ENCODE measurements at places on chromosomes 11 and 22. TPM values are rescaled to one million over a fixed set of nuclear protein-coding genes. Genes with fewer than 3 reads are reported as not detected.

DNA sequence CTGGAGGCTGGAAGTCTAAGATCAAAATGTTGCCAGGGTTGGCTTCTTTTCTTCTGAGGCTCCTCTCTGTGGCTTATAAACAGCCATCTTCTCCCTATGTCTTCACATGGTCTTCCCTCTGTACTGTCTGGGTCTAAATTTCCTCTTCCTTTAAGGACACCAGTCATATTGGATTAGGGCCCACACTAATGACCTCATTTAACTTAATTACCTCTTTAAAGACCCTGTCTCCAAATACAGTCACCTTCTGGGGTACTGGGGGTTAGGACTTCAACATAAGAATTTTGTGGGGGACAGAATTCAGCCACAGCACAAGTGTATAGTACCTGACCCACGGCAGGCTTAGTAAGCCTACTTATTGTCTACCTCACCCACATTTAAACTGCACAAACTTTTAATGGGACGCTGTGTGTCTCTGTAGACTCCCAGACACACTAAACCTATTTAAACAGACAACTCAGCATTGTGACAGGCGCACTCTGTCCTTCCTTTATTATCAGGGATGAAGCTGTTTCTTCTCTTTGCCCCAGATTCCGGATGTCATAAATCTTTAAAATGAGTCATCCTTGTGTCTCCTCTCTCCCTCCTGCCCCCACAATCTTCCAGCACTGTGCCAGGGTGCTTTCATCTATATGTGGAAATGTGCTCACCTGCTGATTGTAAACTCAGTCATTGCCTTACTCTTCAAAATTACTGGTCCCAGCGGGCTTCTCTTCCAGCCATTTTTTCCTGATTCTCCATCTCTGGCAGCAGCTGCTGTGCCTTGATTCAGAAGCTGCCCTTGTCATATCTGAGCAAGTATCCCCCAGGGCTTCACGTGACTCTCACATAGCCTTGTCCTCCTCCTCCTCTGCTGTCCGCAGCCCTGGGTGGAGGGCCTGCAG lies 5.4 kb upstream of the MAPK8IP1 start:
- peaks cover 6% of the 10 kb centered on the region for H3K4me1 ChIP-seq
- DNase-seq, result no peak
- no peak overlapping the region for H3K27ac ChIP-seq
- no peak overlapping the region for H3K4me3 ChIP-seq

- no peaks in the 10 kb centered on the region for H3K4me1 ChIP-seq
- H3K27me3 ChIP-seq, result peaks cover 3% of the 10 kb centered on the region
- DNase-seq, result no peak
- H3K27ac ChIP-seq, result no peak overlapping the region
Measured at GRCh38 chr11:109371444-109372176, 50.4 kb upstream of the C11orf87 start.

DNA sequence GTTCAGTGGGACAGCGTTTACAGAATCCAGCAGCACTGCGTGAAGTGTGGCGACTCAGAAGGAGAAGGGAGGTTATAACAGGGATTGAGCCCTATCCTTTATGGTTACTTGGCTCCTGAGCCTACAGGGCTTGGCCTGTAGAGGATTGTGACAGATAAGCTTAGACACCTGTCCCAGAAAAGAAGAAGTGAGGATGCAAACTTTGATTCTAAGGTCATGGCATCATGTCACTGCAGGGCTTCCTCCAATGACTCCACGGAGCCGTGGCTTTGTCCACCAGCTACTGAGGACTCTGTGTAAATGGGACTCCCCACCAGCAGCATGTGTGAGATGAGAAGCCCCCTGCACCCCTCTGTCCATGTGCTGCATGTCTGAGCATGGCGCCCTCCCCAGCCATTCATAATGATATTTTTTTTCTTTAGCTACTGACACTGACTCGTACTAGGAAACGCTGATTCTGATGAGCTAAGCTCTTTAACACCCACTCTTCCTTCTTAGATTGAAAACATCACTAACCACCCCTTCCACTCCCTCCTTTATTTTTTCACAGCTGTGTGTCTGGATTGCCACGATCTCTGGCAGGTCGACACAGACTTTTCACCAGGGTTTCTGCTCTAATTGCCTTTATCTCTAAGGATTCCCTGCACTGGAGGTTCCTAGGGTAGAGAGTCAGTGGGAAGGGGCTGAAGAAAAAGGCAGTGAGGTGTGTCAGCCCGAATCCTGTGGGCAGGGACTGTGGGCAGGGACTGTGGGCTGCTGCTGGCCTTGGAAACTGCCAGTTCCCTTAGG lies 65.5 kb upstream of the TTC12 start:
- no peaks in the 10 kb centered on the region for H3K36me3 ChIP-seq
- peak; percentile 5 for DNase-seq
- H3K4me3 ChIP-seq, result no peak overlapping the region
- H3K4me1 ChIP-seq, result peaks cover 4% of the 10 kb centered on the region
- H3K27ac ChIP-seq, result no peak overlapping the region

GRCh38 chr11:8719211-8719649 lies 36.6 kb downstream of the RPL27A start:
- no peaks in the 10 kb centered on the region for H3K36me3 ChIP-seq
- H3K27me3 ChIP-seq, result peaks cover 8% of the 10 kb centered on the region
- DNase-seq, result no peak
- H3K4me3 ChIP-seq, result no peak overlapping the region

DNA sequence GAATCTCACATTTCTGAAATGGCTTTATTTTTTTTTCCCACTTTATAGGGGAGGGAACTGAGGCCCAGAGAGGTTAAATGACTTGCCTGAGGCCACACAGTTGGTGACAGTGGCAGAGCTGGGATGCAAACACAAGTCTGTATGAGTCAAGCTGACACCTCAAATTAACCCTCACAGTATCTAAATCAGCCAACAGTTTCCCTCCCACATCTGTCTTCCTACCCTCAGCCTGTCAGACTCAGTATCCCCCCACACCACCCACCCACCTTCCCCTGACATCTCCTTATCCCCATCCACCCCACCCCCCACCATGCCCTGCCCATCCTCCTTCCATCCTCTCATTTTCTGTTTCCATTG lies 95.2 kb downstream of the TP53I11 start:
- peaks cover 13% of the 10 kb centered on the region for H3K4me1 ChIP-seq
- no peak overlapping the region for H3K4me3 ChIP-seq
- H3K36me3 ChIP-seq, result no peaks in the 10 kb centered on the region
- peaks cover 19% of the 10 kb centered on the region for H3K27me3 ChIP-seq
- no peak overlapping the region for H3K27ac ChIP-seq

- H3K27me3 ChIP-seq, result peaks cover 1% of the 10 kb centered on the region
- H3K4me3 ChIP-seq, result no peak overlapping the region
- DNase-seq, result no peak
- peaks cover 6% of the 10 kb centered on the region for H3K36me3 ChIP-seq
Measured at GRCh38 chr11:103051151-103051801, 40.7 kb downstream of the DCUN1D5 start.

DNA sequence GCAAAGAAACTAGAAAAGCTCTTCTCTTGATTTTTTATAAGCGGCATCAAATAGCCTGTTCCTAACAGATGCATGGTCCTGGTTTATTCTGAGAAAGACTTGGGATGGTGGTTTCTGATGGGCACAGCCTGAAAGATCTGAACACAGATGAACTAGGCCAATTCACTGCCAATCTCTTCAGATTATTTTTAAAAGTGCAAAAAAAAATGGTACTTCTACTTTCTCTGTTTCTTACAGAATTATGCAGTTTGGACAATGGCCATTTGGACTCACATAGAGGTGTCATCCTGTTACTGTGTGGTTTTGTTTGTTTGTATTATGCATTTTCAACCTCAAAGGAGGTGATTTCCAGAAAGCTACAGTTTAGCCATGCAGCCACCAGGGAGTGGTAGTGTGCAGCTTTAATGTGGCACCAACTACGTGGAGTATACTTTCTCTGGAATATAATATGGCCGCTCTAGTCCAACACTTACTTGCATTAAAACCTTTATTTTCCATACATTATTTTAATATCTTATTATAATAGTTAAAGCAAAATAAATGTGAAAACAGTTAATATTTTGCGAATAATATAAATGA lies 469.8 kb upstream of the KIRREL3 start:
- DNase-seq, result peak; percentile 26
- peaks cover 2% of the 10 kb centered on the region for H3K4me1 ChIP-seq
- H3K27me3 ChIP-seq, result no peaks in the 10 kb centered on the region
- no peak overlapping the region for H3K27ac ChIP-seq

- no peak overlapping the region for H3K27ac ChIP-seq
- no peaks in the 10 kb centered on the region for H3K27me3 ChIP-seq
- no peaks in the 10 kb centered on the region for H3K36me3 ChIP-seq
- peaks cover 18% of the 10 kb centered on the region for H3K4me1 ChIP-seq
- peak; percentile 84 for DNase-seq
- no peak overlapping the region for H3K4me3 ChIP-seq
Measured at GRCh38 chr22:37498289-37498909, 12.2 kb upstream of the MFNG start.

DNA sequence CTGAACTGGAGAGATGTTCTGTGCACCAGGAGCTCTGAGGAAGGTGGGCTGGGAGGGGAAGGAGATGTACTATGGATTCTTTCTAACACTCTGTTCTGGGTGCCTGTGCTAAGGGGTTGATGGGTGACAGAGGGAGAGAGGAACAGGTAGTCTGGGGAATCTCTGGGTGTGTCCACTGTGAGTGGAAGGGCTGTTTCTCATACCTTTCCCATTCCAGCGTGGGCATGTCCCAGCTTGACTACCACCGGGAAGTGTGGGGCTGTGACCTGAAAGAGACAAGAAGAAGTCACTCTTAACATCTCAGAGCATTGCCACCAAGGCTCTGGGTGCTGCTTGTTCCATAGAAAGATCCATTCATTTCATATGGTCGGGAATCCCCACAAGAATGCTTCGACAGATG lies 121.9 kb downstream of the FBXO7 start:
- peaks cover 2% of the 10 kb centered on the region for H3K27me3 ChIP-seq
- H3K27ac ChIP-seq, result no peak overlapping the region

GRCh38 chr22:38021206-38021605 lies 36.0 kb upstream of the PICK1 start:
- H3K27me3 ChIP-seq, result no peaks in the 10 kb centered on the region
- H3K4me1 ChIP-seq, result peaks cover 2% of the 10 kb centered on the region
- no peak overlapping the region for H3K27ac ChIP-seq
- no peak overlapping the region for H3K4me3 ChIP-seq

DNA sequence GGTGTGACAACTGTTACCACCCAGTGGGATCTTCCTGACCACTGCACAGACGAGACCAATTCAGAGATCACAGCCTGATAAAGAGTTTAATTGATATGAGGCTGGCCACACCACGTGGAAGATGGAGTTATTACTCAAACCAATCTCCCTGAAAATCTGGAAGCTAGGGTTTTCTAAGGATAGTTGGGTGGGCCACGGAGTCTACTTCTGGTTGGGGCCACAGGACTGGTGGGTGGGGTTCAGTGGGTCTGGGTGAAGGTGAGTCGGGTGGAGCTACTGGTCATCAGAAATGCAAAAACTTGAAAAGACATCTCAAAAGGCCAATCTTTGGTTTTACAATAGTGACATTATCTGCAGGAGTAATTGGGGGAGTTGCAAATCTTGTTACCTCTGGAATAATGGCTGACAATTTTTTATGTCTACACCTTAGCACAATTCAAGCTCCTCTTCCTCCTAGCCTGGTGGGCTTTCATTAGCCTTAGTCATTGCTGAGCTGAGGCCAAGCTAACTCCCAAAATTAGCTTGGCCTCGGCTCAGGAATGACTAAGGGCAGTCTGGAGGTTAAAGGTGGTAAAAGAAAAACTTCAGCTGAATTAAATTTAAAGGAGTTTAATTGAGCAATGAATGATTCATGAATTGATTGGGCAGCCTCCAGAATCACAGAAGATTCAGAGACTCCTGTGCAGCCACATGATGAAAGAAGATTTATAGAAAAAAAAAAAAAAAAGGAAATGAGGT lies 13.1 kb downstream of the C11orf96 start:
- H3K36me3 ChIP-seq, result no peaks in the 10 kb centered on the region
- no peak for DNase-seq
- no peak overlapping the region for H3K27ac ChIP-seq

Gene LIF
- total RNA-seq, result 161 TPM

DNA sequence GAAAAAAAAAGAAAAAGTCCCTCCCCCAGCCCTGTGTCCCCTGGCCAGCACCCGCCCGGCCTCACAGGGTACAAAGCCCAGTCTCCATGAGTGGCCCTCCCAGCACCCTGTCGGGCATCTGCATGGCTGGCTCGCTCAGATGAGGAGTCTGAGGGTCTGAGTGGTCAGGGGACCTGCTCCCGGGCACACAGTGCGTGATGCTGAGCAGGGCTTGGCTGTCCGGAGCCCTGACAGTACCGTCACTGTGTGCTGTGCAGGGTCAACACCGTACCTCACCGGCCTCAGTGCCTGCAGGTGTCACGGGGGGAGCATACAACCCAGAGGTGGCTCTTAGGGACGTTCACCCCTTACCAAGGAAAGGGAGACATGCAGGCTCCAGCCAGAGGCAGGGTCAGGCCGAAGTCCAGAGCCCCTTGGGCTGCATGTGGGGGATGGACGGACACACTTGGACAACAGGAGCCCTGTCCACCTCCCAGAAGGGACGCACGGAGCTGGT lies 3.6 kb upstream of the PLXNB2 start:
- H3K4me1 ChIP-seq, result peaks cover 15% of the 10 kb centered on the region
- no peaks in the 10 kb centered on the region for H3K36me3 ChIP-seq
- H3K4me3 ChIP-seq, result no peak overlapping the region
- no peak for DNase-seq
- H3K27ac ChIP-seq, result no peak overlapping the region

DNA sequence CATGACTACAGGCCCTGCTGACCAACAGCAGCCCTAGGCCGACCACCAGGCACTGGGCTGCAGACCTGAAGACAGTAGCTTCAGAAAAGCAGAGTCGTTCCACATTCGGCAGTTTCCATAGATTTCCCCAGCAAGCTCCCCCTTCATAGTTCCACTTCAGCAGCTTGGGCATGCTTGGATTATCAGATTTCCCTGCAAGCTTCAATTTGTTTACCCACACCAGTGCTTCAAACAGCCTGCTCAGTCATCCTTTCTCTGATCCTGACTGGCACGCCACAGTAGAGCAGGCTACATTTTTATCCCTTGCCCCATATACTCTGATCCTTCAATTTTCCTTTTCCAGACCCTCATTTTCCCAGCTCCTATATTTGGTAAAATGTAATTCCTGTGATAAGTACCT lies 51.1 kb upstream of the CFAP300 start:
- DNase-seq, result no peak
- no peak overlapping the region for H3K27ac ChIP-seq
- peaks cover 4% of the 10 kb centered on the region for H3K36me3 ChIP-seq
- no peak overlapping the region for H3K4me3 ChIP-seq
- H3K27me3 ChIP-seq, result no peaks in the 10 kb centered on the region
- H3K4me1 ChIP-seq, result no peaks in the 10 kb centered on the region

- H3K27ac ChIP-seq, result no peak overlapping the region
- H3K36me3 ChIP-seq, result no peaks in the 10 kb centered on the region
- H3K4me3 ChIP-seq, result no peak overlapping the region
Measured at GRCh38 chr22:43944670-43945430, 10.4 kb upstream of the SAMM50 start.

Gene GTSE1
- total RNA-seq, result 41.4 TPM

DNA sequence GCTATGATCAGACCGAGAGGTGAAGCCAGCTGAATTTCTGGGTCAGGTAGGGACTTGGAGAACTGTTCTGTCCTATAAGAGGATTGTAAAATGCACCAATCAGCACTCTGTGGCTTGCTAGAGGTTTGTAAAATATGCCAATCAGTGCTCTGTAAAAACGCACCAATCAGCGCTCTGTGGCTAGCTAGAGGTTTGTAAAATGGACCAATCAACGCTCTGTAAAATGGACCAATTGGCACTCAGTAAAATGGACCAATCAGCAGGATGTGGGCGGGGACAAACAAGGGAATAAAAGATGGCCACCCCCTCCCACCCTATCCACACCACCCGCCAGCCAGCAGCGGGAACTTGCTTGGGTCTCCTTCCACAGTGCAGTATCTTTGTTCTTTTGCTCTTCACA lies 6.4 kb upstream of the SEC14L4 start:
- H3K27me3 ChIP-seq, result peaks cover 5% of the 10 kb centered on the region
- H3K36me3 ChIP-seq, result no peaks in the 10 kb centered on the region
- H3K4me1 ChIP-seq, result no peaks in the 10 kb centered on the region
- no peak overlapping the region for H3K4me3 ChIP-seq
- peak; percentile 23 for DNase-seq
